Neural progenitor cell (in vitro differentiated cells): ENCODE measurements at places on chromosomes 5 and 9. TPM values are rescaled to one million over a fixed set of nuclear protein-coding genes. Genes with fewer than 3 reads are reported as not detected.

The HARS2 gene
- total RNA-seq: 30.6 and 34.1 TPM in 2 replicates

The ABCA2 gene
- total RNA-seq: 2.7 and 19.7 TPM in 2 replicates

The AK8 gene
- 0.43 and 0.71 TPM in 2 replicates for total RNA-seq

The TMEM141 gene
- total RNA-seq: 19.9 and 46.8 TPM in 2 replicates

The CD72 gene
- total RNA-seq: 0.56 and 1.4 TPM in 2 replicates

The SLC23A1 gene
- not detected in 2 replicates for total RNA-seq

DNA sequence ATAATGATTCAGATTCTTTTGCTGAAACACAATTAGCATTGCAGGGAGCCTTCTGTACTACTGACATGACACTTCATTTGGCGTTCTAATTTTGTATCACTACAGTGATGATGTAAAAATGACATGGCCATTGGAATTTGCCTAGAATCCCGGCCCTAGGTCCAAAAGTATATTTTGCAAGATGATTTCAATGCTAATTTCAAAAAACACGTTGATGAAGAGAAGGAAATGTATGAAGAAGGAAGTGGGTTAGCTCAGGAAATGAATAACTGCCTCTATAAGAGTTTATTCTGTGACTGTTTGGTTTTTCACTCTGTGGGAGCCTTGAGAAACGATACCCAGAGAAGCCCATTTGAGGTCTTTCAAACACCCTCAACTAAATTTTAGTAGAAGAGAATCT lies 59.3 kb downstream of the OSTF1 start:
- no peaks in the 10 kb centered on the region for H3K27me3 ChIP-seq
- H3K4me3 ChIP-seq: no peak overlapping the region
- H3K36me3 ChIP-seq: no peaks in the 10 kb centered on the region
- peaks cover 5% of the 10 kb centered on the region for H3K4me1 ChIP-seq
- H3K27ac ChIP-seq: no peak overlapping the region

DNA sequence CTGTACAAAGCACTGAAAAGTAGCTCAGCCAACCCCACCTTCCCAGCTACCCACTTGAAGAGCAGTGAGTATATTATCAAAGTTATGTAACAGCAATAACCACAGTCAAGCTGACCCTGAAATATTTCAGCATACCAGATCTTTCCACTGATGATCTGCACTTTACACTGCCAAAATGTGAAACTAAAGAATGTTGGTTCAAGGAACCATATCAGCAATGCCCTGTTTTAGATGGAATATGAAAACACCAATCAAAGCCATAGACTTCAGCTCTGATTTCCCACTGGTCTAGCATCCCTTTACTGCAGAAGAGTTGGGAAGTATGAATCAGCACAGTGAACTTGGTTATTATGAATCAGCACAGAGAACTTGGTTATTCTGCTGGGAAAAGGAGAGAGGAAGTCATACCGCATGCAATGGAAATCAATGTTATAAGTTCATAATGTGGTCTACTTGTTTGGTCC lies 20.0 kb downstream of the CEMIP2 start:
- H3K27ac ChIP-seq: no peak overlapping the region
- H3K4me1 ChIP-seq: peaks cover 36% of the 10 kb centered on the region
- H3K27me3 ChIP-seq: no peaks in the 10 kb centered on the region

DNA sequence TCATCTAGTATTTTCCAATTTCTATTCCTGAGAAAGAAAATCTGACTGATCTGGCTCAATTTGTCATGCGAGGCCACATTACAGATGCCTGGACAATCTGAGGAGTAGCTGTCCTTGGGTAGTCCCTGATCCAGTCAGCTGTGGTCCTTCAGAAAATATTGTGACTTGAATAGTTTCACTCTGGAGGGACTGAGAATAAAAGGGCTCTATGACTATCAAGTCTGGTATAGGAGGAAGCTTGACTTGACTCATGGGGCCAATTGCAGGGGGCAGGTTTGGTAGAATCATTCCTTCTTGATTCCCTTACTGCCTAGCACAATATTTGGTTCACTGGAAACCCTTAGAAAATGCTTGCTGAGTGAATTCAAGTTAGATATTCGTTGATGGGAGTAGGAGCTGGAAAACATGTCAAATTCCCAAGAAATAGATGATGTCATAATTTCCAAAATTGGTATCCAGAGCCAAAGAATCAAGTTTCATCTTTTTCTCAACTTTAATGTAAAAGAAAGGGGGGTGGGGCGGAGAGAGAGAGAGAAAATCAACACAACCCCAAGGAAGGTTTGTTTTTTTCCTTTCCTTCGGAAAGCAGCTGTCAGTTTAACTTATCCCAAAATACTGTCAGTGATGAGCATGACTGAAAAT lies 32.4 kb upstream of the STX17 start:
- no peaks in the 10 kb centered on the region for H3K36me3 ChIP-seq
- H3K4me1 ChIP-seq: peaks cover 6% of the 10 kb centered on the region
- H3K4me3 ChIP-seq: no peak overlapping the region
- no peak overlapping the region for H3K27ac ChIP-seq

DNA sequence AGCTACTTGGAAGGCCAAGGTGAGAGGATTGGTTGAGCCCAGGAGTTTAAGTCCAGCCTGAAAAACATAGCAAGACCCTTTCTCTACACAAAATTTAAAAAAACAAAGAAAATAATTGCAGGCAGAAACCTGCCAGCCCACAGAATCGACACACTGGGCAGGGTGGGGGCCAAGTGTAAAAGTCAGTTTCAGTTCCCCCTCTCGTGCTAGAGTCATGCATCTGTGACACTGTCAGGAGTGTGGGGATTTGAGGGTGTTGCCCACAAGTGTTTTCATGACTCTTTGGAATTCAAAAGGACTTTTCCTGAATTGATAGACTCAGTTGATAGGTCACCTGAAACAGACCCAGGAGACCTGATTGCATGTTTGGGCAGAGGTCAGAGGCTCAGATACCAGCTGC lies 47.6 kb downstream of the PRRC2B start:
- no peak overlapping the region for H3K4me3 ChIP-seq
- DNase-seq: no peak
- H3K4me1 ChIP-seq: peaks cover 23% of the 10 kb centered on the region
- H3K36me3 ChIP-seq: peaks cover 26% of the 10 kb centered on the region

DNA sequence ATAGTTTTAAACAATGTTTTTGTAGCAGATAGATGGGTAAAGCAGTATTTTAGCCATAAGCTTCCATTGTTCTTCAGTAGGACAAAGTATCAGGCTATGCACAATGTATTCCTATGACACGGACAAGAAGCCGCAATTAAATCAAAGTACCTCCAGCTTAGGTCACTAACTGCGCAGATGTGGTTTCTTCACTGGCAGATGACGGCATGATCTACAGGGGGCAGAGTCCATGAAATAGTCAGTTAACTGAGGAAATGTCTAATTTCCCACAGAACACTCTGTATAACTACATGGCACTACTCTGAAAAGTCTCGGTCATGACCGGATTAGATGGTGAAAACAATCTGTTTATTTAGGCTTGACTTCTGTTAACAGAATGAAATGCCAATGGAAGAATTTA lies 120.7 kb upstream of the TRPM3 start:
- H3K36me3 ChIP-seq: no peaks in the 10 kb centered on the region
- H3K4me1 ChIP-seq: peaks cover 77% of the 10 kb centered on the region
- no peak for DNase-seq
- H3K27me3 ChIP-seq: no peaks in the 10 kb centered on the region
- H3K4me3 ChIP-seq: no peak overlapping the region

GRCh38 chr9:96626912-96627311 lies 7.3 kb upstream of the CDC14B start:
- H3K4me3 ChIP-seq: no peak overlapping the region
- H3K27me3 ChIP-seq: no peaks in the 10 kb centered on the region
- H3K36me3 ChIP-seq: no peaks in the 10 kb centered on the region
- H3K27ac ChIP-seq: no peak overlapping the region
- H3K4me1 ChIP-seq: no peaks in the 10 kb centered on the region

GRCh38 chr9:130763331-130764171 lies 70.0 kb downstream of the EXOSC2 start:
- no peak overlapping the region for H3K27ac ChIP-seq
- H3K36me3 ChIP-seq: no peaks in the 10 kb centered on the region
- peaks cover 23% of the 10 kb centered on the region for H3K4me1 ChIP-seq

DNA sequence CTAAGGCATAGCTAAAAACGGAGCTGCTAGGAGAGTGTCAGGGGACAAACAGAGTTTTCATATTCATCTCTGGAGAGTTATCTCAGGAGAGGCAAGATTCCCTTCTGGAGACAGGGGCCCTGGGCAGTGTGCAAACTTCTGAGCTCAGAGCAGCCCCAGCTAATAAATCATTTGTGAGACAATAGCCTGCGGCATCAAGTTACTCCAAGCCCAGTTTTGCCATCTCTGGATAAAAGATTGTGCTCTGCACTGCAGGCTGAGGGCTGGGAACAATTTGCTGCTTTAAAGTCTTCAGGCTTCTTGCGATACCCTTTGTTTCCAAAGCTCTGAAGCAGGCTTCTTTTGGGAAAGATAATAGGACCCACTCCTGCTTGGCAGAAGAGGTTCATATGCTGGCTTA lies 164.3 kb upstream of the BRINP1 start:
- no peak overlapping the region for H3K27ac ChIP-seq
- no peaks in the 10 kb centered on the region for H3K27me3 ChIP-seq
- no peaks in the 10 kb centered on the region for H3K36me3 ChIP-seq
- H3K4me1 ChIP-seq: peaks cover 31% of the 10 kb centered on the region
- H3K4me3 ChIP-seq: no peak overlapping the region

DNA sequence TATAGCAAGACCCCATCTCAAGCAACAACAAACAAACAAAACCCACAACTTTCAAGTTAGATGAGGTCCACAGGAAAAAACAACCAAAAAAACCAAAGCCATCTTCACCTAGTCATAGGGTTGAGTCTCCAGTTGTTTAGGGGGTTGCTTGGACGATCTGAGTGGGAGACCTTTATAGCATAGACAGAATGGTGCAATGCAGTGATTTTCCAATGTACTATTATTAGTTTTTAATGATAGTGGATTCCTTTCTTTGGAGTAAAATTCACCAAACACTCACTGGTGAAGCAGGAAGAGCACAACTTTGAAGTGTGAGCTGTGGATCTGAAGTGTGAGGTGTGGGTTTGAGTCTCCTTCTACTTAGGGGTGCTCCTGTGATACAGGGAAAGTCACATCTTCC lies 67.0 kb upstream of the KLF9 start:
- no peak overlapping the region for H3K4me3 ChIP-seq
- H3K4me1 ChIP-seq: peaks cover 11% of the 10 kb centered on the region
- DNase-seq: no peak
- H3K27ac ChIP-seq: no peak overlapping the region
- no peaks in the 10 kb centered on the region for H3K27me3 ChIP-seq

GRCh38 chr5:50702615-50703366 lies 36.4 kb downstream of the PARP8 start:
- no peaks in the 10 kb centered on the region for H3K36me3 ChIP-seq
- H3K27ac ChIP-seq: no peak overlapping the region
- no peak overlapping the region for H3K4me3 ChIP-seq
- H3K27me3 ChIP-seq: no peaks in the 10 kb centered on the region

- no peak overlapping the region for H3K4me3 ChIP-seq
- DNase-seq: no peak
- no peaks in the 10 kb centered on the region for H3K36me3 ChIP-seq
- H3K27me3 ChIP-seq: no peaks in the 10 kb centered on the region
These were observed 616 bp upstream of the QRFP start for GRCh38 chr9:130897105-130897751.

DNA sequence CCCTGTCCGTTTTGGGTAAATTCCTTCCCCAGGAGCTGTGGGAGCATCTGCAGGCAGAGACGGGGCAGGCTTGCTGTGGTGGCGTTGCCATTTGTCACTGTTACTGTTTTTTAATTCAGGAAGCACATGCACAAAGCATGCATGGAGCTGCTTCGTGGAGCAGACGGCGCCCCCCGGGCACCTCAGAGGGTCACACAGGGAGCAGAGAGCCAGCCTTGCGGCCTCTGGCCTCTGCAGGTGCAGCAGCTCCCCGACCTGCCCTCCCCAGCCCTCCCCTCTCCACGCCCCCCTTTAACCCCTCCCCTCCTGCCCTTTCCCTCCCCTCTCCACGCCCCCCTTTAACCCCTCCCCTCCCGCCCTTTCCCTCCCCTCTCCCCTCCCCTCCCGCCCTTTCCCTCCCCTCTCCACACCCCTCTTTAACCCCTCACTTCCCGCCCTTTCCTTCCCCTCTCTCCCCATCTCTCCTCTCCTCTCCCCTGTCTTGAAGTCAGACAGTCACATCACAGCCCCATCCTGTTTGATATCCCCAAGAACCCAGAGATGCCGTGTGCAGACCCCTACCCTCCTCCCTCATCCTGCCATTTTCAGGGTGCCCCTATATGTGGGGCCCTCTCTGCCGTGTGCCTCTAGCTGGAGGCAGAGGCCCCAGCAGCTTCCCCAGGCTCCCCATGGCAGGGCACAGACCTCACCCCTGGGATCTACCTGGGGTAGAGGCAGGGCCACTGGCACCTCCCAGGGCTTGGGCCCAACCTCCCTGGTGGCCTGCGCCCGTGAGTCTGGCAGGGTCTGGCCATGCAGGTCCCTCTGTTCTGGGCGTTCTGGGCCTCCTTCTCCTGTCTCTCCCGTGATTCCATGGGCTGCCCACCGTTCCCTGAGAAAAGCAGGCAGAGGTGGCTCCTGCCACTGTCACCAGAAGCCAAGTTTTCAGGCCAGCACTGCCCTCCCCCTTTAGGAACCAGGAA lies 29.6 kb upstream of the UBAC1 start:
- DNase-seq: peak; percentile 95
- no peaks in the 10 kb centered on the region for H3K36me3 ChIP-seq
- H3K4me1 ChIP-seq: peaks cover 43% of the 10 kb centered on the region

- DNase-seq: no peak
- H3K27me3 ChIP-seq: no peaks in the 10 kb centered on the region
- H3K36me3 ChIP-seq: no peaks in the 10 kb centered on the region
- H3K27ac ChIP-seq: no peak overlapping the region
These were observed 7.8 kb downstream of the RAPGEF1 start for GRCh38 chr9:131732061-131732526.

DNA sequence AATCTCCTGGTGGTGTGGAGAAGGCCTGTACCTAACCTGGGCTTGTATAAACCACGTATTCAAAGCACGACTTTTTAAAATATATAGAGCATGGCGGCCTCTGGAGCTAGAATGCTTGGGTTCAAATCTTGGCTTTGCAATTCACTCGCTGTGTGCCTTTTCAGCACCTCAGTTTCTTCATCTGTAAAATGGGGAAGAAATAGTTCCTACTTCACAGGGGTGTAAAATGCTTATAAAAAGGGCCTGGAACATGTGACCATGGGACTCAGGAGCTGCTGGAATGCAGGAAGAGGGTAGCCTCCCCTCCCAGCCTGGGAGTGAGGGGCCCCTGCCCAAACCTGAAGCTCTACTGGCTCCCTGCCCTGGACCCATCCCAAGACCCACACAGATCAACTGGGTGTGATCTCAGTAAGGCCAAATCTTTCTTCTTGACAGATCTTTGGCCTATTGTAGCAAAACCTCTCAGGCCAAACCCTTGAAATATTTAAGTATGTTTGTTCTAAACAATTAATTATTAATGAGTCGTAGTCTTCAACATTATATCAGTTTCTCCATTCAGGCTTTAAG lies 269.0 kb downstream of the ZSWIM6 start:
- no peak overlapping the region for H3K27ac ChIP-seq
- peaks cover 21% of the 10 kb centered on the region for H3K4me1 ChIP-seq
- H3K27me3 ChIP-seq: no peaks in the 10 kb centered on the region

DNA sequence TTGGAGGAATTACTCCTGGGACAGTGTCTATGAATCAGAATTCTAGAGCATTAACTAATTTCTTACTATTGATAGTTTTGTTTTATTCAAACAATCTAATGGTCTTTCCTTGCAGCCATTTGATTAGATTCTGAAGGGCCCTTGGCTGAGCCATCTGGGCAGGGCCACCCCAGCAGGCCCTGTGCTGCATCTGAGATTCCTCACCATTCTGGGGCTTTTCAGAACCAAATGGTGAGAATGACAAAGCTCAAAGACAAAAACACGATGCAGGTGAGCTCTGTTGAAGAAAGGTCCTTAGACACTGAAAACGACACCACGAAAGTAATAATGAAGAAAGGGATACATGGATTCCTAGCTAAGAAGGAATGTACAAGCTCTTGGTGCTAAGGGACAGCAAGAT lies 321.0 kb upstream of the IRX4 start:
- H3K36me3 ChIP-seq: no peaks in the 10 kb centered on the region
- H3K4me3 ChIP-seq: no peak overlapping the region
- no peak for DNase-seq
- peaks cover 57% of the 10 kb centered on the region for H3K27me3 ChIP-seq
- H3K27ac ChIP-seq: no peak overlapping the region
- H3K4me1 ChIP-seq: peaks cover 7% of the 10 kb centered on the region
